ENCODE measurements at places on chromosomes 3 and 15.

DNA sequence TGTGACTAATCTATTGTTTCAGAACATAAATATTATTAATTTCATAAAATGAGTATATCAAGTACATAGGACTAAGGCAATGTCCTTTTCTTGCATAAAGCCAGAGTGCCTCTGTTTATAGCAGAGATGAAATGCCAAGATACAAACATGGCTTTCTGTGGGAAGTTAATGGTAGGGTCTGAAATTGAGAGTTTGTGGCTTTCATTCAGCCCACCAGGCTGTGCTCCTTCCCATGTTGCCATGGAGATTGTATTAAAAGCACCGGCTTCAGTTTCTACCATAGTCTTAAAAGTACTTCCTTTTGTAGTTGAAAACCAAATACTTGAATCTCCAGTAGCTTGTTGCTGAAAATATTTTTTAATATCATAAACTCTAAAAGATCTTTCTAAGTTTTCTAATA is 114.0 kb downstream of the LRRC28 start:
- no peak for DNase-seq

DNA sequence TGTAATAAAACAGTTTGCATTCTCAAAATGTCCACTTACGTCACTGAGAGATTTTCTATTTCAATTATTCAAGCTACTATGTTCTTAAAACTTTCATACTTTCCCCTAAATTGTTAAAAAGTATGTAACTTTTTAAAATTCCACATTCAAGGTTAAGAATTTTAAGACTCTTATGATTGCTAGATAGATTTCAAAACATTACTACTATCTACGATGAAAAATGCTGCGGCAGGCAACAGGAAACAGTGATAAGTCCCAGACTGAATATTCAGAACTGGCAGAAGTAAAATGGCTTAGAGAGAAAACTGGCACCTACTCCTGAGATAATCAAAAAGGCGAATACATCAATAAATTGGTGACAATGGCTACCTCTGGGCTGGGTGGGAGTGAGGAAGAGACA is 16.2 kb downstream of the ATP13A3 start:
- DNase-seq, result no peak

DNA sequence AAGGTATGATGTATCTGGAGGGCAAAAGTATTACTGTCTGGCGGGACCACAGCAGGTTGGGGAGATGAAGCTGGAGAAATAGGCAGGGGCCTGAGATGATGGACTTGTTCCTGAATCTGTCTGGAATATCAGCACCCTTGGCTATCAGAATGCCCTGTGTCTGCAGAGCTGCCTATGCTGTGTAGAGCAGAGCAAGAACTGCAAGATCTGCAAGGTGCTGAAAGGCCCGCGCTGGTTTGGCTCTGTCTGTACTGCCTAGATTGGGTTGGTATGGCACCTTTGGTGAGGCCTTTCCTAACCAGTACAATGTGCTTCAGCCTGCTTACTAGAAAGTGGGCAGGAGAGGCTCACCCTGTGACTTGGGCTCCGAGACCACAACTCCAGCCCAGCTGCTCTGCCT is 96.8 kb downstream of the WDR76 start:
- no peak for DNase-seq

GRCh38 chr15:47188758-47189507 is 528.4 kb upstream of the SEMA6D start:
- no peak for DNase-seq

- DNase-seq, result no peak
These were observed 71.8 kb downstream of the TMEM44 start for GRCh38 chr3:194561306-194561974.

GRCh38 chr15:50431204-50431603 is 7.0 kb downstream of the USP8 start:
- DNase-seq, result no peak

- DNase-seq, result no peak
These were observed 9.4 kb downstream of the CEMIP start for GRCh38 chr15:80788536-80788935.

- DNase-seq, result no peak
These were observed 94.8 kb downstream of the GBE1 start for GRCh38 chr3:81666502-81667121.

DNA sequence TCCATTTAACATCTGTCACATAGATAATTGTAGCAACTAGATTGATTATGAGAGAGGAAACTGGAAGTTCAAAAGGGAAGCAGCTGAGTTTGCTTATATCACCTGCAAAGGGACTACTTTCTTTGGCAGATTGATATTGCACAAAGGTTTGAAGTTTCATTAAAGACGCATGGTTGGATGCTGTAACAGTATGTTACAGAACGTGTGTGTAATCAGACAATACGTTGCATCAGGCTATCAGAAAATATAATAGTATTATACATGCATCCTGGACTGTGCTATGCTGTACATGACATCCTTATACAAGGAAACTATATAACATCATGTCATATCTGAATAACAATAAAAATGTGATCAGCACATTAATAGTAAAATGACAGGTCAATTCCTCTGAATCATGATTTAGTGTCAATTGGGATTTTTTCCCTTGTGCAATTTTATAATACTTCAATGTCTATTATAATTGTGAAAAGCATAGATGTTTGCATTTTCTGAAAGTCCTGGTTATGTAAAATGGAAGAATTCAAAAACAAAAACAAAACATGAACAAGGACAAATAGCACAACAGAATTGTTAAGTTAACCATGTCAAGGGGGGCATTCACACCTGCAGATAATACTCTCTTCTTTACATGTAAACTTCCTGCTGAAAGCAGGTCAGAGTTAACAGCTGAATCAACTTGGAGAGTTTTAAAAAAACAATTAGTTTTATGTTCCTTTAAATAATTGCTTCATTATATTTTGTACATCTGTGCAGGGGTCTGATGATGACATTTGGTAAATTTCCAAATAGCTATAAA is 283.2 kb upstream of the KCNH8 start:
- DNase-seq, result no peak

DNA sequence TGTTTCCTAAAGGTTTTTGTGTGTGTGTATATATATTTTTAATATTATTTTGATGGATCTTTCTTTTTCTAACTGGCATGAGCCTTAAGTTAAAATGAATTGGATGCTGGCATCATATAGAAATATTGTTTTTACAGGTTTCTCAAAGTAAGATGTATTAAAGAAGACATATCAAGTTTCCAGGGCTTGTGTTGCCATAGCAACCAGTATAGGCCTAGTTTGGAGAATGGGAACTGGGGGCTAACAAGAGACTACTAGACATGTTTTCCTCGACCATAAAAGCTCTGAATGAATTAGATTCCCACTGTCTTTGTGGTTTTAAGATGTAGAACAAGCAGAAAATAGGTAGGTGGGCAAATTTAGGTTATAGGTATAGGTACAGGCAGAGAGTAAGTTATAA is 771.4 kb downstream of the TUSC7 start:
- no peak for DNase-seq

GRCh38 chr3:46844881-46845312 is 18.3 kb downstream of the MYL3 start:
- DNase-seq, result no peak

DNA sequence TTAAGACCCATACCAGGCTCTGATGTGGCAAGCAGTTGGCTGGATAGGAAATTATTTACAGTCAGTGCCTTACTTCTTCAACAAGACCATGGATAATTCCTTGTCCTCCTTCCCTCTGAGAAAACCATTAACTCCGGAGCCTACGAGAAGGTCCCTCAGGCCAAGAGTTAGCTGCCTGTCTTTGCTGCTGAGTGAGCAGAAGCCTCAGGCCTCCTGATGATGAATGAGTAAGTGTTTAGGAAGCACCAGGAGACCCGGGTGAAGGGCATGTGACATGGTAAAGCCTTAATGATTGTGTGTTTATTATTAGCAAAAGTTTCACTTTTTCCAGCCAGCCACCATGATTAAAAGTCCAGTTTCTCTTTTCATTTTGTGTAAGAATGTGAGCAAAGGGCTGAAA is 174.9 kb upstream of the TOPAZ1 start:
- DNase-seq, result no peak

GRCh38 chr3:151900884-151901643 is 27.6 kb downstream of the SUCNR1 start:
- DNase-seq, result no peak

DNA sequence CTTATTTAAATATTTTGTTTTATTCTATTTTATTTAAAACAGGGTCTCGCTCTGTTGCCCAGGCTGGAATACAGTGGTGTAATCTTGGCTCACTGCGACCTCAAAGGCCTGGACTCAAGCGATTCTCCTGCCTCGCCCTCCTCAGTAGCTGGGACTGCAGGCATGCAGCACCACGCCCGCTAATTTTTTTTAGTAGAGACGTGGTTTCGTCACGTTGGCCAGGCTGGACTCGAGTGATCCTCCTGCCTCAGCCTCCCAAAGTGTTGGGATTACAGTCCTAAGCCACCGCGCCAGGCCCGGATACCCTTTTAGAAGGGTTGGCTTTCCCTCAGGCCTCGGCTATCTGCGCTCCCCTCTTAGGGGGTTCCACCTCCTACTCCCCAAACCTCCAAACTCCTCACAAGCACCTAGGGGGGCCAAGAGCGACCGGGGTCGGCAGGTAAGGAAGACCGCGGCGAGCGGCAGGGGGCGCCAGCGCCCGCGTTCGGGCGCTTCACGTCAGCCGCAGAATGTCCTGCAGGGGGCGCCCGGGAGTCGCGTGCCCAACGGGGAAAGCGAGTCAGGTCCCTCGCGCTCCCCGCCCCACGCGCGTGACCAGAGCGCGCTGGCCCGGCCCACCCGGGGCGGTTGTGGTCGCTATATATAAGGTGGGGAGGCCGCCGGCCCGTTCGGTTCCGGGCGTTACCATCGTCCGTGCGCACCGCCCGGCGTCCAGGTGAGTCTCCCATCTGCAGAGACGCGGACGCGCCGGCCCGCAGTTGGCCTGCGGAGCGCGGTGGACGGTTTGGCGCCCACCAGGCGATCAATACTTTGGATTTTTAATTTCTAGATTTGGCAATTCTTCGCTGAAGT is 51.8 kb upstream of the GATM start:
- peak; percentile 97 for DNase-seq

DNA sequence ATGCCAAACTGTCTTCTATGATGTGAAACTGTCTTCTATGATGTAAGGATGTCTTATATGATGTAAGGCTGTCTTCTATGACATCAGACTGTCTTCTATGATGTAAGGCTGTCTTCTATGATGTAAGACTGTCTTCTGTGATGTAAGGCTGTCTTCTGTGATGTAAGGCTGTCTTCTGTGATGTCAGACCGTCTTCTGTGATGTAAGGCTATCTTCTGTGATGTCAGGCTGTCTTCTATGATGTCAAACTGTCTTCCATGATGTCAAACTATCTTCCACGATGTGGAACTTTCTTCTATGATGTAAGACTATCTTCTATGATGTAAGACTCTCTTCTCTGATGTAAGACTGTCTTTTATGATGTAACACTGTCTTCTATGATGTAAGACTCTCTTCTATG is 27.9 kb downstream of the MGLL start:
- DNase-seq, result no peak

- DNase-seq, result no peak
These were observed 31.8 kb downstream of the LPP start for GRCh38 chr3:188185717-188186251.

- DNase-seq, result no peak
These were observed 112.8 kb downstream of the CHDH start for GRCh38 chr3:53733446-53733845.

DNA sequence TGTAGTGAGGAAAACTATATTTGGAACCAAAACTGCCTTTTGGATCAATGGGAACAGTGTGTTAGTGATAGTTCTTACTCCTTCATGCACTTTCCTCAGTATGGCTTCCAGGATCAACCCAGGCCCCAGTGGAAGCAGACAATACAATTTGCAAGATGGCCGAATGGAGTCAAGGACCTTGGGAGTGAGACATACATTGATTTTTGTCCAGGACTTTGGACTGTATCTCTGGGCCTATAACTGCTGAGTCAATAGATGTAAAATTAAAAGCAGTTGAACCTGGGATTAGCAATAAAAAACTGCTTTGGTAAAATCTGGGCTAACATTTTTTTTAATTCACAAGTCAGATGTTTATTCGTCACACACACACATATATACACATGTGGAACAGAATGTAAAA is 1.8 kb downstream of the ARRDC4 start:
- no peak for DNase-seq

DNA sequence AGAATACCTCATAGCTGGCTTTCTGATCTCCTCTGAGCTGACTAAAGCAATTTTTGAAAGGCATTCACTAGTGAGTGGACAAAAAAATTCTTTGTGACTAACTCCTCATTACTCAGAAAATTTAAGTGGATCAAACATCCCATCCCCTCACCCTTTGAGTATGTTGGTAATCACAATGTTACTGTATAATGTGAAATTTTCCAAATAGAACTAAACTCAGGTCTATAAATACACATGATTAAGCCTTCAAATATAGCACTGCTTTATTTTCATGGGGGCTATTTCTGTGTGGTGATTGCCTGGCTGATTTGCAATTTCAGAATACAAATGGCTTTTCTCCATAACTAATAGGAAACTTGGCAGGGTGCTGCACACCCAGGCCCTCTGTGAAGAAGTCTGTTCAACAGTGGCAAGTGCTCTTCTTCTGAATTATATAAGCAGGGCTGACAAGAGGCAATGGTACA is 45.9 kb upstream of the ACTC1 start:
- DNase-seq, result no peak

GRCh38 chr15:78615151-78615589 is 5.6 kb downstream of the CHRNA3 start:
- DNase-seq, result no peak

DNA sequence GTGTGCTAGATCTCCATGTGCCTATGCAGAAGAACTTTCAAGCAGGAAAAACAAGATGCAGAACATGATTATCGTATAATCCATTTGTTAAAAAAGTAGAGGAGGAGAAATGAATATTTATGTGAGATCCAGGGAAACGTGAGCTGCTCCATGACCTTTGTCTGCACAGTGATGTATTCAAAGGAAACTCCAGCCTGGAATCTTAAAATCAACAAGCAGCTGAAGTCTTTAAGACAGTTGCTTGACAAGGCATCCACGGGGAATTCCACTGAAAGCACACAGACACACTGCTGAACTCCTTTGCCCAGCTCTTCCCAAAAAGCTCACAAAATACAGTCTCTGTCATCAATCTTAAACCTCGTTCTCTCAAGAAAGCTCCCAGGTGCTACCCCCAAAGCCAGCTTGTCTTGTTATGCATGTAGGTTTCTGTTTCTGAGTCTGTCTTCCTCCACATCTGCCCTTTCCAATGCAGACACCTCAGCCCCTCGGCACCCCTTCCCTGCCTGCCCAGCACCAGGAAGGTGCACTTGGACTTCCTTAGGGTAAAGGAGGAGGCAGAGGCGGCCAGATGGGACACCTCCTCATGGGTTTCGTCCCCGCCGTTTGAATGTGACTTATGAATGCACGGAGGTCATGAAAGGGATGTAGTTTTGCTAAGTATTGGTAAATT is 28.7 kb downstream of the LRRK1 start:
- DNase-seq, result no peak

Data from activated CD8-positive, alpha-beta memory T cell treated with anti-CD3 and anti-CD28 coated beads for 48 hours (primary cell).